Hepatocyte (in vitro differentiated cells): ENCODE measurements at places on chromosomes 12 and 14. TPM values are rescaled to one million over a fixed set of nuclear protein-coding genes. Genes with fewer than 3 reads are reported as not detected.

The EFS gene
- 21.5 and 21.9 TPM in 2 replicates for polyA plus RNA-seq

The MANSC1 gene
- polyA plus RNA-seq: 15.4 and 20.5 TPM in 2 replicates

The VWF gene
- polyA plus RNA-seq: 0.77 TPM in 1 of 2 replicates, not detected in the other

The C14orf39 gene
- polyA plus RNA-seq: 0.45 TPM in 1 of 2 replicates, not detected in the other

DNA sequence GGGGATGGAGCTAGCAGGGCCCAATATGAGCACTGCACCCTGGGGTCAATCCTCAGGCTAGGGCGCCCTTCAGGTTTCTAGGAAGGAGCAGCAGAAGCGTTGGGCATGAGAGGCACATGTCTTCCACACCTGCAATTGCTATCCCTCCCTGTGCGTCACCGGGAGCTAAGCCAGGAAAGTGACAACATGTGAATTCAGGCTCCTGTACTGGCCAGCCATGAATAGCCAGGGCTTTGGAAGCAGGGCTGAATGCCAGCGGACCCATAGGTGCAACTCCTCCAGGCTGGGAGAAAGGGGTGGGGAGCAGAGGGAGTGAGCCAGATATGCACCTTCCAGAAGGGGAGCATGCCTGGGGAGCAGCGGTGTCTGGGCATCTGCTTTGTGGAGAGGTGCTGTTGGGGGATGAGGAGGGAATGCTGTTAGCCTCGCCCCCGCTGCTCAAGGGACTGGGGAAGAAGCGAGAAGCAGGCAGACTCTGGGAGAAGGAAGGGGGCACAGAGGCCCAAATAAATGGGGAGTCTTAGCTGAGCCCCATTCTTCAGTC, 6.1 kb downstream of the HOXC5 start:
- DNase-seq: no peak

DNA sequence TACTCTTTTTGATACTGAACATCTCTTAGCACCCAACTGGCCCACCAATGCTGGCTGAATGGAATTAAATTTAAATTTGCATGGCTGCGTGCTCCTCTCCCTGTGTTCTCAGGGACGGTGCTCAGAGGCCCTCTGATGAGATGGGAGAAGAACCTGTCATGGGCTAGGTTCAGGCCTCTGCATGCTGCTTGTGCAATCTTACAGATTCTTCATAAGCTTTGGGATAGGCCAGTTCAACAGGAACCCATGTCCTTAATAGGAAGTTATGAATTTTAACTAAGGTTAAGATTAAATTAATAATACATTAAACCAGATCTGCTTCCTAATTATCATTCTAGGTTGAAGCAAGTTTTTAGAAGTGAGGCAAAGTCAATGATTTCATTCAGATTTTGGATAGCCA, 119.7 kb upstream of the LRIG3 start:
- DNase-seq: no peak

- no peak for DNase-seq
Measured at GRCh38 chr12:9731393-9731792, 1.5 kb downstream of the CLECL1 start.

The ABHD12B gene
- polyA plus RNA-seq: not detected in 2 replicates

The SLC24A4 gene
- 0.46 TPM in 1 of 2 replicates, not detected in the other for polyA plus RNA-seq

GRCh38 chr12:124523071-124523470, 44.3 kb downstream of the NCOR2 start:
- DNase-seq: no peak

The RBP5 gene
- polyA plus RNA-seq: 23.0 and 30.0 TPM in 2 replicates

DNA sequence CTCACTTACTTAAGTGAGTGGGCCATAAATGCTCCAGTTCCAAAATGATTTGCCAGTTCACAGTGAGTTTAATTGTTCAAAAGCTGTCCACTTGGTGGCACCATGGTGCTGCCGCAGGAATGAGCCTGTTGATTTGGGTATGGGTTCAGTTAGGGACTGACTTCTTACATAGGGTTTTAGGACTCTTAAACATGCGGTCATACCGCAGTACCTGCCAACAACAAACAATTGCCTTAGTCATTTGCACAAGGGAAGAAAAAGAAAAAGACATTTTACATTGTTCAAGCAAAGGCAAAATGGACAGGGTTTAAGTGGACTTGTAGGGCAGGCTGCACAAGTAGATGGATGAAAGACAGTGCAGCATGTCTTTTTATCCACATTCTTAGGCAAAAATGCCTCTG, 80.0 kb upstream of the DBX2 start:
- peak; percentile 68 for DNase-seq

GRCh38 chr14:53838374-53838773, 118.3 kb downstream of the BMP4 start:
- DNase-seq: no peak

DNA sequence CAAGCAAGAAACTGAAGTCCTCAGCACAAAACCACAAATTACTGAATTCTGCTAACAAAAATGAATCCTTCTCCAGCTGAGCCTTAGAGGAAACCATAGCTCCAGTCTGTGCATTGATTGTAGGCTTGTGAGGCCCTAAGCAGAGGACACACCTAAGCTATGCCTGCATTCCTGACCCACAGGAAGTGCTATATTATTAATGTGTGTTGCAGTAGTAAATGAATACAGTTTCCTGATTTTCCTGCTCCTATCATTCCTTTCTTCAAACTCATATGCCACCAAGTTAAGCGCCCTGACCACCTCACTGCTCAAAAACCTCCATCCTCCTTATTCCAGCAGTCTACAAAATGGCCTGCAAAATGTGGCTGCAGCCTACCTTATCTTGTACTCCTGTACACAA, 151.9 kb upstream of the ABCD2 start:
- no peak for DNase-seq

The RITA1 gene
- 15.7 and 26.9 TPM in 2 replicates for polyA plus RNA-seq

- DNase-seq: no peak
Measured at GRCh38 chr12:132724506-132725241, 14.0 kb downstream of the PGAM5 start.

The RND1 gene
- polyA plus RNA-seq: 78.5 and 99.1 TPM in 2 replicates

DNA sequence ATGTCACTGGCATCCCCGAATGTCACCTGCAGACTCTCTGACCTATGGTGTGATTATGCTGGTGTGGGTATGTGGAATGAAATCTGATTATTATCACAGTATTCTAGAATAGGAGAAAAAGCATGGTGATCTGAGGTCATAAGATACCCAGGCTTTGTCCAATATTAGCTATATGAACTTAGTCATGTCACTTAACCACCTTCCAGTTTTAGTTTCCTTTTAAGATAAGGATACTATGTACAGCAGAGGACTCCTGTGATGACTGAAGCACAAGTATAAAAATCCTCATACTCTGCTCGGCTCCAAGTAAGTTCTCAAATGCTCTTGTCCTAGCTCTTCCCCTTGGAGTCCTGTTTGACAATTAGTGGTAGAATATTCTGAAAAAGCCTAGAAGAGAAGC, 2.8 kb downstream of the GNS start:
- no peak for DNase-seq

- no peak for DNase-seq
Measured at GRCh38 chr14:61518403-61518802, 176.9 kb upstream of the HIF1A start.

The CLEC6A gene
- not detected in 2 replicates for polyA plus RNA-seq

The RDH11 gene
- polyA plus RNA-seq: 164 and 173 TPM in 2 replicates

The KNTC1 gene
- 5.8 and 17.0 TPM in 2 replicates for polyA plus RNA-seq

The C3AR1 gene
- polyA plus RNA-seq: 4.1 and 5.9 TPM in 2 replicates

DNA sequence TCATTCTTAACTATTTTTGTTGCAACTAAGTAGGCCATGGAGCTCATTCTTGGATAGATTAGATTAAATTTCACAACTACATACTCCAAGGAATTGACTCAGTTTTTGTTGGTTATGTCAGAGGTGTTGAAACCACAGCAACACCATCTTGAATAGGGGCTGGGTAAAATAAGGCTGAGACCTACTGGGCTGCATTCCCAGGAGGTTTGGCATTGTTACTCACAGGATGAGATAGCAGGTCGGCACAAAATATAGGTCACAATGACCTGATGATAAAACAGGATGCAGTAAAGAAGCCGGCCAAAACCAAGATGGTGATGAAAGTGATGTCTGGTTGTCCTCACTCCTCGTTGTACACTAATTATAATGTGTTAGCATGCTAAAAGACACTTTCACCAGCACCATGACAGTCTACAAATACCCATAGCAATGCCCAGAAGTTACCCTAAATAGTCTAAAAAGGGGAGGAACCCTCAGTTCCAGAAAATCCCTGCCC, 20.9 kb downstream of the DMAC2L start:
- DNase-seq: no peak

- no peak for DNase-seq
Measured at GRCh38 chr12:46546634-46547273, 174.2 kb upstream of the SLC38A2 start.

GRCh38 chr12:117091758-117092510, 7.3 kb downstream of the TESC start:
- no peak for DNase-seq

The FAR2 gene
- polyA plus RNA-seq: 2.4 and 2.7 TPM in 2 replicates

The KRT8 gene
- polyA plus RNA-seq: 2,058 and 2,283 TPM in 2 replicates

DNA sequence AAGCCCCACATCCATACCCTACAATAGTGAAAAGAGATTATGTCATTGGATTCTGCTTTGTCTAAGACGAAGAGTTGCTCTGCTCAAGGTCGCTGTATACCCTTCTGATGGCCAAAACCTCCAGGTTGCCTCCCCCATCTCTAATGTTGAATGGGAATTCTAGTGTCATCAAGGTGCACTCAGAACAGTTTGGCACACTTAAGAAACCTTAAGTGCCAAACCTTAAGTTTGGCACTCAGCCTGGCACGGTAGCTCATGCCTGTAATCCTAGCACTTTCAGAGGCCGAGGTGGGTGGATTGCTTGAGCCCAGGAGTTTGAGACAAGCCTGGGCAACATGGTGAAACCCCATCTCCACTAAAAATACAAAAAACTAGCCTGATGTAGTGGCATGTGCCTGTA, 1245.6 kb upstream of the SEL1L start:
- no peak for DNase-seq

- DNase-seq: peak; percentile 14
Measured at GRCh38 chr12:110591451-110592051, 8.4 kb upstream of the PPTC7 start.

The SLC22A17 gene
- polyA plus RNA-seq: 62.9 and 79.2 TPM in 2 replicates

- no peak for DNase-seq
Measured at GRCh38 chr12:74820324-74820723, 282.7 kb downstream of the ATXN7L3B start.
